ENCODE measurements at places on chromosomes 11 and 22.

DNA sequence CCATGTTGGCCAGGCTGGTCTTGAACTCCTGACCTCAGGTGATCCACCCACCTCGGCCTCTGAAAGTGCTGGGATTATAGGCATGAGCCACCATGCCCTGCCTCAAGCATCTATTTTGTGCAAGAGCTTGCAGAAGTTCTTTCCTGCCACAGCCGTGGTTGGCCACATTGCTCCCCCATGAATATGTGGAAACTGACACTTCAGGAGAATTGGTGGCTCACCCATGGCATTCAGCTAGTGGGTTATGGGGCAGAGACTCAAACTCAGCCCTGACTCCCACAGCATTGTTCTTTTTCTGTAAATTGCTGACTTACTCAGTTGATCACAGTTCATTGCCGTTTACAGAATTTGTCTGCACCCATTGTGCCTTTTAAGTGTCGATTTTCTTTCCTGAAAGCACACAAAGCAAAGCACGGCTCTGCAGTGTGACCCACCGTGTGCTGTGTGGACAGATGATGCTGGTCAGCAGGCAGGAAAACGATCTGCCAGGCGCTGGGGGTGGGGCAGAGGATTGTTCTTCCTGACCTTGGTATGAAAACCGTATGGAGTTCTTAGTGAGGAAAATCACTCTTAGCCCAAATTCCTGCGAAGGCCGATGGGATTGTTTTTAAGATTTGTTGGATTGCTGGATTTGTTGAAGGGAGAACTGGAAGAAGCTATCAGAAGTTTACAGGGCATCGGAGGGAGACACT is 115.6 kb downstream of the PTPRJ start:
- DNase-seq: no peak

- DNase-seq: no peak
Observed at GRCh38 chr11:111185266-111185665, 60.3 kb upstream of the POU2AF2 start.

DNA sequence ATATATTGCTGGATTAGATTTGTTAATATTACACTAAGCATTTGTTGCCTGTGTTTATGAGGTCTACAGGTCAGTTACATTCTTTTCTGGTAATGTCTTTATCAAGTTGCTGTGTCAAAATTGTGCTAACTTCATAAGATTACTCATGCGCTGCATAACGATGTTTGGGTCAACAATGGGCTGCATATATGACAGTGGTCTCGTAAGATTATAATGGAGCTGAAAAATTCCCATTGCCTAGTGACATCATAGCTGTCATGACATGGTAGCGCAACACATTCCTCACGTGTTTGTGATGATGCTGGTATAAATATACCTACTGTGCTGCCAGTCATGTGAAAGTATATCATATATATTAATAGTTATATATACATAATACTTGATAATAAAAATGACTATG is 34.2 kb downstream of the POLD3 start:
- no peak for DNase-seq

DNA sequence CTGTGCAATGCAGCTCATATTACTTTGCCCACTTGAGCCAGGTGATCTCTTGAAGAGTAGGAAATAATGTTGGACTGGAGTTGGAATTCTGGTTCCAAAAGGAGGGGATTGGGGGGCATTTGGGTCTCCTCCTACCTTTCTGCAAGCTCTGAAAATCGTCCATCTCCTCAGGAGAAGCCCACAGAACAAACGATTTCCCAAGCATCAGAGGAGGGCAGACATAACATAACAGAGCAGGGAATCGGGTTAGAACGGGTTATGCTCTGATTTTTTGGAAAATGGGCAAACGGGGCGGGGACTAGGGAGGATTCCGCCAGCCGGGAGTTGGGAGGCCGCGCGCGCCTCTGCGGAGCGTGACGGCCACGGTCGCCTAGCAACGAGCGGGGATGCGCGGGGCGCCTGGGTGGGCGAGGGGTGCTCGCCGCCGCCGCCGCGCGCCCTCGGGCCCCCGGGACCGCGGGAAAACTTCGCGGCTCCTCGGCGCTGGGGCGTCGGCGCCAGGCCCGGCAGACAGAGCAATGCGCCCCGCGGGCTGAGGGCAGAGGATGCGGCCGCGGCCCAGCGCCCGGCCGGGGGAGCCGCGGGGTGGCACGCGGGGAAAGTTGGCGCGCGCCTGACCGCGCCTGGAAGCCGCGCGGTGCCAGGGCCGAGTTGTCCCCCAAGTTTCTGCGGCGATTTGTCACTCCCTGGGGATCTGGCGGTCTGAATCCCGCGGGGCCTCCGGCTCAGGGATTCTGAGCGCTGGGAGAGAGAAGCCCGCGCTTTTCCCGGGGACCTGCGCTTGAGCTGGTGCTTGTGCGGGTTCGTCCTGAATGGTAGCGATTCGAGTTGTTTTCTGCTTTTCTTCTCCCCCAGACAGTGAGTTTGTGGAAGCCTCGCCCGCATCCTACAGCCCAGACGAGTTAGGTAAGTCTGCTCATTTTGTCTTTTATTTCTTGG is 27.8 kb upstream of the AMOTL1 start:
- peak; percentile 17 for DNase-seq

DNA sequence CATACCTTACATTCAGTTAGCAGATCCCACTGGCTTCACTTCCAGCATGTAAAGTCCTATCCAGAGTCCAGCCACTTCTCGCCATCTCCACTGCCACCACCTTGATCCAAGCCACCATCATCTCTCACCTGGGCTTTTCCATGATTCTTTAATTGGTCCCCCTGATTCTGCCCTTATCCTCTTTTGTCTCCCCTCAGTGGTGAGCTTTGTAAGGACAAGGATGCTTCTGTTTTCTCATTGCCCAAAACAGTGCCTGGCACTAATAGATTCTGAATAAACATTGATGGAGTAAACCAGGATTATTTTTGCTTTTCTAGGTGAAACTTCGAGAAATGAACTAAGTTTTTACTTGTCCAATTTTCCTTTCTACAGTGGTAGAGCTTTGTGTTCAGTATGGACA is 4.4 kb downstream of the POLA2 start:
- no peak for DNase-seq

DNA sequence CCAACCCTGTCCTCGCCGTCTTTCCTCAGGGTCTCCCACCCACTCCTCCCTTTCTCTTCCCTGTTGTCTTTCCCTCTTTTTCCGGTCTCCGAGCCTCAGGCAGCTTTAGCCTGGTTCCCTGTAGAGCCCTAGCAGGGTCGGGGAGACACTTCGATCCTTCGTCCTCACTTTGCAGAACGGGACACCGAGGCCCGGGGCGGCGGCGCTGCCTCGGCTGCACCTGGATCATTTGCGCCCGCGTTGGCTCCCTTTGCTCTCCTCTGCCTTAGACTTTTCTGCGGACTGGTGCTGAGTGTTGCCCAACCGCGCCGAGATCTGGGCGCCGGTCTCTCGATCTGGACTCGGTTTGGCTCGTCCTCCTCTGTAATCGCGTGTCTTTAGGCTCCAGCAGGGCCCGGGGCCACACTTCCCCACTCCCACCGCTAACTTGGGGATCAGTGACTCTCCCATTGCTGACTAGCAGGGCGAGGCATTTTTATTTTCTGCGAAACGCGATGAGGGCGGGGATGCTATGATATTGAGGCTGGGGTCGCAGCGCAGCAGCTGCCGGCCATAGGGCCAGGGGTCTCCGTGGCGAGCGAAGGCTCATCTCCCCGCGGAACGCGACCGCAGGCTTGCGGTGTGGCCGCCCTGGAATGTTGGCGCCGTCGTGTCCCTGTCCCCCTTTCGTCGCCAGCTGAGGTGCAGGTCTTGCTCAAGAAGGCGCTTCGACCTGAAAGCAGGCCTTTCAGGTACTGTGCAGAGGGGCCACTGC is 1.6 kb upstream of the E2F8 start:
- DNase-seq: peak; percentile 22

DNA sequence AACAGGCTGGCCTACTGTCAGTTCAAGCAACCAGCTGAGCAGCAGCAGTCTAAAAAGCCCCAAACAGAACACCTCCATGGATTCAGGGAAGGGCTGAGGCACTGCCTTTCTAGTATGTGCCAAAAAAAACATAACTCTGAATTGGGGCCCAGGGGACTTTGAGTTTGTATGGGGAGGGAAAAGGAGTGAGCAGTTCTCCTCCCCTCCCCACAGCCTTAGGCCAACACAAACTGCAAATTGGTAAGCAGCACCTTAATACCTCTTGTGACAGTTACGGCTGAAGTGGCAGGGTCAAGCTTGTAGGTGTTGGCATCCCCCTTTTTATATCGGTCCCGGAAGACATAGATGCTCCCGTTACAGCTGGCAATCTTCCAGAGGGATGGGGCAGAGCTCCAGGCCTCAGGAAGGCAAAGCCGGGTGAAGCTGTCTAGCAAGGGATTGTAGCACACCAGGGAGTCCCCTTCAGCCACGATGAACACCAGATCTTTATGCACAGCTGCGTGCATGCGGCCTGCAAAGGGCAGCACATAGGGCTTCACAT is 6.0 kb downstream of the KBTBD4 start:
- no peak for DNase-seq

DNA sequence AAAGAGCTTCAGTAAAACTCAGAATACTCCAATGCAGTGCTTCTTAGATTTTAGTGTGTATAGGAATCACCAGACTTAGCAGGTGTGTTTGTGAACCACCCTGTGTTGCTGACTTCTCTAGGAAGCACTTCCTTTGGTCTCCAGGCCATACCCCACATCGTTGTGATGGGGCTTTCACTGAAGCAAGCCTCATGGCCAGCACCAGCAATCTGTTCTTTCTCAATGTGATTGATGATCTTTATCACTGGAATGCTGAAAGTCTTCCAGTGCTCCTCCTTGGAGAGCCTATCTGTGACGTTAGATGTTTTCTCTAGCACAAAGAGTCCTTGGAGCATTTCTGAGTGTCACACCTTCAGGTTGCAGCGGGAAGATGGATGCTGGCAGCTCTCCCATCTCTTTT is 280.5 kb downstream of the DDX10 start:
- no peak for DNase-seq

GRCh38 chr11:46676436-46677158 is 23.8 kb downstream of the ARHGAP1 start:
- no peak for DNase-seq

- DNase-seq: no peak
Observed at GRCh38 chr11:72524711-72525110, 90.4 kb upstream of the CLPB start.

- no peak for DNase-seq
Observed at GRCh38 chr22:32579529-32580220, 105.1 kb downstream of the FBXO7 start.

DNA sequence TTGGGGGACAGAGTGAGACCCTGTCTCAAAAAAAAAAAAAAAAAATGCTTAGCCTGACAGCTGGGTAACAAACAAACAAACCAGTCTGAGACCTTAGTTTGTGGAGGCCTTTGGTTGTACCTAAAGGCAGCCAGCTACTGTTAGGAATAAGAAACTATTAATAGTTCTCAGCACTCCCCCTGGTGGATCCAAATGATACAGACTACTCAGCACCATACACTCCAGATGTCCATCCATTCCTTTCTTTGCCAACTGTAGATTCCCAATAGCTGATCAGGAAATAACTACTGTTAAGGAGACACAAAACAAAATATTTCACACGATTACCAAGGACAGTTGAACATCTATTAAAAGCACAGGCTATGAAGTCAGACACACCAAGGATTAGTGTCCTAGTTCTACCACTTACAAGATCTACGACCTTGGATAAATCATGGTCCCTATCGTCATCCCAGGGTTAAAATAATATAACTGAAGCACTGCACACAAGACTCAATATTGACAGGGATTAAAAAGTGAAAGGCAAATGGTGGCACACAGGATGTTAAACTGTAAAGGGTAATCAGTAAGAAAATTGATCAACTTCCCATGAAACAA is 17.2 kb downstream of the CLDN25 start:
- DNase-seq: no peak

DNA sequence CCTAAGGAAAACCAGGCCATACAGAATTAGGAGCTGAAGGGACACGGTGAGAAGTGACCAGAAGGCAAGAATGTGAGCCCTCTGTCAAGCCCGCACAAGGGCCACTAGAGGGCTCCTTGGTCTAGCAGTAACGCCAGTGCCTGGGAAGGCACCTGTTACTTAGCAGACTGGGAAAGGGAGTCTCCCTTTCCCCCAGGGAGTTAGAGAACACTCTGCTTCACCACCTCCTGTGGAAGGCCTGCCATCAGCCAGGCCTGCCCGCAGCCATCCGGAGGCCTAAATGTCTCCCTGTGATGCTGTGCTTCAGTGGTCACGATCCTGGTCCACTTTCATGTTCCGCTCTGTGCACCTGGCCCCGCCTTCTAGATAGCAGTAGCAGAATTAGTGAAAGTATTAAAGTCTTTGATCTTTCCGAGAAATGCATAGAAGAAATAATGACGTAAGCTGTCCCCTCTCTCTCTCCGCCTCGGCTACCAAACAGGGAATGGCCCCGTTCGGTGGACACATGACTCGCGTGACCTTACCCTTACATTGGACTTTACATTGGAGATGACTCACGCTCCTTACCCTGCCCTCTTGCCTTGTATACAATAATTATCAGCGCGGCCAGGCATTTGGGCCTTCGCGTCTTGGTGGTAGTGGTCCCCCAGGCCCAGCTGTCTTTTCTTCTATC is 10.7 kb upstream of the GSTP1 start:
- DNase-seq: peak; percentile 40

GRCh38 chr11:117064275-117064674 is 34.0 kb downstream of the SIK3 start:
- no peak for DNase-seq

GRCh38 chr11:114228435-114229411 is 67.5 kb upstream of the NNMT start:
- DNase-seq: no peak

GRCh38 chr22:31828739-31829138 is 74.9 kb downstream of the DEPDC5 start:
- DNase-seq: no peak

DNA sequence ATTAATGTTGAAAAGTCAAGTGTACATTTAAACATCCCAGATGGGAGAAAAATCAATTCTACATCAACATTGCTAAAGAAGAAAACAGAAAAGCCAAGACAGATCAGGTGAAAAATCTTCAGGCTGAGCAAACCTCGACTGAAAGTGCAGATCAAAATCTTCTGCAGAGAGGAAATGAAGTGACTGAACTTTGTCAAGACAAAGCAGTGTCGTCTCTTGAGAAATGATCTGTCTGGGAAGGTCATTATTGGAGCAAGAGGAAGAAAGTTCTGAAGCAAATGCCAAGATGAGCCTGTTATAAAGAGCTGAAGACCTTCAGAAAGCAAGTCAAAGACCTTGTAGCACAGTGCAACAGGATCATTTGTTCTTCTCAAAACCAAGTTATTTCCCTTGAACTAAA is 5.8 kb upstream of the PLEKHB1 start:
- no peak for DNase-seq

Data from stimulated activated CD4-positive, alpha-beta T cell treated with anti-CD3 and anti-CD28 coated beads, Interleukin-2, amount 100 ng/mL, for 24 hours (primary cell).